ENCODE measurements at places on chromosomes 16 and 17.

GRCh38 chr17:20935740-20936139 is 107.1 kb downstream of the USP22 start:
- DNase-seq, result no peak

- DNase-seq, result no peak
Measured at GRCh38 chr17:63929860-63930766, 2.0 kb downstream of the CD79B start.

DNA sequence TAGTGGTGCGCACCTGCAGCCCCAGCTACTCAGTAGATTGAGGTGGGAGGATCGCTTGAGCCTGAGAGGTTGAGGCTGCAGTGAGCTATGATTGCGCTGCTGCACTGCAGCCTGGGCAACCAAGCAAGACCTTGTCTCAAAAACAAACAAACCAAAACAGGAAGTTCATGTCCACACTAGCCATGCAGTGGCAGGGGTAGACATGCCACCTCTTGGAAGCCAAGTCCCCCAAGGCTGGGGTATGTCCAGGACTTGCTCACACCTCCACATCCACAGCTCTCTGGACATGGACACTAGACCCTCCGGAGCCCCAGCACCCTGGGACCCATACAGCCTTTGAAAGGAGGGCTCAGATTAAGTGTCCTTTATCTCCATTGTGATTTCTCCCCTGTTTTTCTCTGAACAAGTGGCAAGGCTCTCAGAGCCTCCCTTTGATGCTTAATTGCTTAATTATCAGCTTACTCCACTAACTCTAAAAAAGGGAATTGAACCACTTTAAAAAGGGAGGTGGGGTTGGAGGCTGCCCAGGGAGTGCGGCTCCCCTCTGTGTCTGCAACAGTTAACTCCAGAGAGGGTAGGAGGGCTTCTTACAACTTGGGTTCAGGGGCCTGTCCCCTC is 424.6 kb upstream of the C16orf82 start:
- DNase-seq, result no peak

GRCh38 chr17:16407911-16408588 is 7.3 kb upstream of the TRPV2 start:
- peak; percentile 72 for DNase-seq

DNA sequence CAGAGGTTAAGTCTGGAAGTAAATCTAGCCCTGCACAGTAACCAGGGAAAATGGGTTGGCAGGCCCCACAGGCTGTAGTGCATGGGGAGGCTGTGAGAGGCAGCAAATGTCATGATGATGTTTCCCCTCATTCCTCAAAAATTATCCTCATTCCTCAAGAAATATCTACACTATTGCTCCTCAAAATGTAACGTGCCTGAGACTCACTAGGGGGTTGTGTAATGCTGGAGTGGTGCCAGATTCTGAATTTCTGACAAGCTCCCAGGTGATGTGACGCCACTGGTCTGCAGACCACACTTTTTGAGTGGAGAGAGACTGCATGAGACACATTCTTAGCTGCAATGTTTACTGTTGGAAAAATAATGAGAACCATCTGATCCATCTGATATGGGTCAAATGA is 1.2 kb upstream of the MPP3 start:
- no peak for DNase-seq

DNA sequence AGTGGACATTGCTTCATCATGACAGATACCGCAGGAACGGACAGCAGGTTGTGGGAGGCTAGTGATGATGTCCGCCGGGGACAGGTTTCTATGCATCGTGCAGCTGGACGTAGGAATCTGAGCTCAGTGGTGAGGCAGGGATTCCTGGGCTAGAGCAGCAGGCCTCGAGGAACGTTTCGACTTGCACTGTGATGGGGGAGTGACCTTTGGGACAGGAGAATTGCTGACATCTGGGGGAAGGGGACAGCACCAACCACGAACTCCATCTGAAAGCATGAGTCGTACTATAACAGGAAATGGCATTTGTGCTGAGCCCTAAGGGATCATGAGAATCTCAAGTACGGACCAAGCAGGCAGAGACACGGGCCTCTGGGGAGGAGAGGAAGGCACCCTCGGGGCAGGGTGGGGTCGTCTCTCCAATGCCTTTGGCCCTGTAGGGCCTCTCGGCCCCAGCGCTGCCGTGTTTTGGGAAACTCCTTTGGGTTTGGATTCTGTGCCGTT is 65.8 kb upstream of the ENDOV start:
- DNase-seq, result no peak

GRCh38 chr16:29680180-29680598 is 1.2 kb downstream of the QPRT start:
- no peak for DNase-seq

DNA sequence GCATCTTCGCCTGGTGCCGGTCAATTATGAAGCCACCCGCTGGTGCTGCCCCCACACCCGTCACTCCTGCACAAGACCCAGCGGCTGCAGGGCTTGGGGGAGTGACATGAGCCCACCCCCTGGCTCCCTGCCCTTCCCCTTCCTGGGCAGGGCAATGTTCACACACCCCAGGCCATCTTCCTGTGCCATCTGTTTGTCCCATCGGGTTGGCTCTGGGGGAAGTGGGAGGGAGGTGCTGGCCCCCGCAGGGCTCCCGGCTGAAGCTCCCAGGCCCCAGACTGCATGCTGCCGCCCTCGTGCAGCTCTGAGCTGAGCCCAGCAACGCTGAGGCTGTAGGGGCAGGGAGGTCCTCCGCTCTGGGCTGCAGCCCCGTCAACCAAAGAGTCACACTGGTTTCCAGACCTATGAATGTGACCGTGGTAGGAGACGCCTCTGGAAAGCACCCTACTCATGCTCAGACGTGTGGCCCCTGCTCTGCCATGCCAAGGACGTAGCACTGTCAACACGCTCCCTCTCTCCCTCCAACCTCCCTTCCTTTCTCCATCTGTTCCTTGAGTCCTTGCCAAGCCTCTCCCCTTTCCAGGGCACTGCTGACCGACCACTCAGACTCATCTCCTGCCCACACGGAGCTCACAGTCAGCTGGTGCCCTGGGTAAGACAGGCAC is 140.4 kb downstream of the ENGASE start:
- DNase-seq, result no peak

- no peak for DNase-seq
Measured at GRCh38 chr17:43784068-43784467, 3.8 kb downstream of the CFAP97D1 start.

- no peak for DNase-seq
Measured at GRCh38 chr16:4826526-4826925, 20.6 kb downstream of the GLYR1 start.

DNA sequence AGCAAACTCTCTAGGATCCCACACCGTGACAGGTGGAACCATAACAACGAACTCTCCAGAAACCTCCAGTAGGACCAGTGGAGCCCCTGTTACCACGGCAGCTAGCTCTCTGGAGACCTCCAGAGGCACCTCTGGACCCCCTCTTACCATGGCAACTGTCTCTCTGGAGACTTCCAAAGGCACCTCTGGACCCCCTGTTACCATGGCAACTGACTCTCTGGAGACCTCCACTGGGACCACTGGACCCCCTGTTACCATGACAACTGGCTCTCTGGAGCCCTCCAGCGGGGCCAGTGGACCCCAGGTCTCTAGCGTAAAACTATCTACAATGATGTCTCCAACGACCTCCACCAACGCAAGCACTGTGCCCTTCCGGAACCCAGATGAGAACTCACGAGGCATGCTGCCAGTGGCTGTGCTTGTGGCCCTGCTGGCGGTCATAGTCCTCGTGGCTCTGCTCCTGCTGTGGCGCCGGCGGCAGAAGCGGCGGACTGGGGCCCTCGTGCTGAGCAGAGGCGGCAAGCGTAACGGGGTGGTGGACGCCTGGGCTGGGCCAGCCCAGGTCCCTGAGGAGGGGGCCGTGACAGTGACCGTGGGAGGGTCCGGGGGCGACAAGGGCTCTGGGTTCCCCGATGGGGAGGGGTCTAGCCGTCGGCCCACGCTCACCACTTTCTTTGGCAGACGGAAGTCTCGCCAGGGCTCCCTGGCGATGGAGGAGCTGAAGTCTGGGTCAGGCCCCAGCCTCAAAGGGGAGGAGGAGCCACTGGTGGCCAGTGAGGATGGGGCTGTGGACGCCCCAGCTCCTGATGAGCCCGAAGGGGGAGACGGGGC is 1.3 kb downstream of the SPN start:
- DNase-seq, result no peak

GRCh38 chr16:73230651-73231050 is 182.7 kb upstream of the ZFHX3 start:
- DNase-seq, result no peak

- DNase-seq, result no peak
Measured at GRCh38 chr16:13099822-13100221, 198.4 kb downstream of the SHISA9 start.

- no peak for DNase-seq
Measured at GRCh38 chr16:80910434-80910833, 96.3 kb downstream of the CMC2 start.

GRCh38 chr17:76584427-76585032 is 1.1 kb downstream of the ST6GALNAC2 start:
- no peak for DNase-seq

- no peak for DNase-seq
Measured at GRCh38 chr16:6949240-6949639, 383.4 kb upstream of the RBFOX1 start.

- DNase-seq, result no peak
Measured at GRCh38 chr17:41800601-41801373, 11.0 kb downstream of the P3H4 start.

- no peak for DNase-seq
Measured at GRCh38 chr16:53910990-53911389, 207.0 kb downstream of the FTO start.

- no peak for DNase-seq
Measured at GRCh38 chr17:46159686-46160085, 33.5 kb downstream of the KANSL1 start.

- DNase-seq, result no peak
Measured at GRCh38 chr16:82454152-82454551, 172.6 kb upstream of the CDH13 start.

- no peak for DNase-seq
Measured at GRCh38 chr16:10729104-10730048, 14.3 kb upstream of the NUBP1 start.

DNA sequence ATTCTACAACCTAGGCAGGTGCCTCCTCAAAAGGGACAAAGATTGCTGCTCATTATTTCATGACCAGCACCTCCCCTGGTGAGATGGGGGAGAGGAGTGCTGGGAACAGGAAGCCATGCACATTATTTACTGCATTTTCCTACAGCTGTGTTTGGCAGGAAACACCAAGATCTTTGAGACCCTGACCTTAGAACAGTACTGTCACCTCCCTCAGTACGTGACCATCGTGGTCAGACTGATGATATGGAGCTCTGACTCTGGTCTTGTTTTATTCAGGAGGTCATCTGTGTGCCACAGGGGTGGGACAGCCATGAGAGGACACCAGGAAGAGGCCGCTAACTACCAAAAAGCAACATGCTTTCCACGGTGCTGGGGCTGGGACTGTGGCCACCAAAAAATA is 37.4 kb downstream of the USP22 start:
- no peak for DNase-seq

GRCh38 chr16:66614161-66614802 is 9.8 kb downstream of the CMTM3 start:
- no peak for DNase-seq

- no peak for DNase-seq
Measured at GRCh38 chr16:46914556-46915201, 30.5 kb downstream of the GPT2 start.

- DNase-seq, result no peak
Measured at GRCh38 chr16:2967721-2968161, 1.4 kb upstream of the PAQR4 start.

- no peak for DNase-seq
Measured at GRCh38 chr16:56295739-56296527, 104.6 kb downstream of the GNAO1 start.

DNA sequence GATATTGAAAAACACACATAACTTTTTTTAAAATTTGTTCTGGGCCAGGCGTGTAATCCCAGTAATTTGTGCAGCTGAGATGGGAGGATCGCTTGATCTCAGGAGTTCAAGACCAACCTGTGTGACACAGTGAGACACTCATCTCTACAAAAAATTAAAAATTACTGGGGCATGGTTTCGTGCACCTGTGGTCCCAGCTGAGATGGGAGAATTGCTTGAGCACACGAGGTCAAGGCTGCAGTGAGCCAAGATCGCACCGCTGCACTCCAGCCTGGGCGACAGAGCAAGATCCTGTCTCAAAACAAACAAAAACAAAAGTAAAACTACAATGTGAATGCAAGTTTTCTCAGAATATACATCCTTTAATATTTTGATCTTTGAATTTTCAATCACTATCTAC is 15.1 kb downstream of the C16orf54 start:
- DNase-seq, result no peak

- DNase-seq, result no peak
Measured at GRCh38 chr17:44785921-44786320, 27.1 kb downstream of the ADAM11 start.

DNA sequence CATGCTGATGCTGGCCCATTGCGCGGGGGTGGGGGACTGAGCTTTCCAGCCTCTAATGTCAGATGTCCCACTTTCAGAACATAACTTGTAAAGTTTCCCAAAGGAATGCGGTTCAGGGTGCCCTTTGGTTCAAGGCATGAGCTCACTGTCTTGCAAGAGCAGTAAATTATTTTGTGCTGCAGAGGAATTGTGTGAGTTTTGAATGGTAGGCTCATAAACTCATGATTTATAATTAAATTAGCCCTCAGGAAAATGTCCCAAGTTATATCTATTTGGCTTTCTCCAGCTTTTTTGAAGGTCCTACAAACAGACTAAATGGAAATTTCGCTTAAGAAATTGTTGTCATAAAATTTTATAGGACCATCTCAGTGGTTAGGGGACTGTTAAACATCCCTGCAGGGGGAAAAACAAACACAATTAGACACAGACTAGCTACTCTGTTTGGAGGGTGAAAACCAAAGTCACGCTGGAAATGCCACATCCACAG is 321.8 kb downstream of the HS3ST3B1 start:
- no peak for DNase-seq

- peak; percentile 29 for DNase-seq
Measured at GRCh38 chr17:58249270-58250133, 11.1 kb downstream of the LPO start.

- no peak for DNase-seq
Measured at GRCh38 chr17:5665164-5665563, 80.9 kb upstream of the NLRP1 start.

GRCh38 chr17:13582776-13583547 is 18.8 kb downstream of the HS3ST3A1 start:
- no peak for DNase-seq

DNA sequence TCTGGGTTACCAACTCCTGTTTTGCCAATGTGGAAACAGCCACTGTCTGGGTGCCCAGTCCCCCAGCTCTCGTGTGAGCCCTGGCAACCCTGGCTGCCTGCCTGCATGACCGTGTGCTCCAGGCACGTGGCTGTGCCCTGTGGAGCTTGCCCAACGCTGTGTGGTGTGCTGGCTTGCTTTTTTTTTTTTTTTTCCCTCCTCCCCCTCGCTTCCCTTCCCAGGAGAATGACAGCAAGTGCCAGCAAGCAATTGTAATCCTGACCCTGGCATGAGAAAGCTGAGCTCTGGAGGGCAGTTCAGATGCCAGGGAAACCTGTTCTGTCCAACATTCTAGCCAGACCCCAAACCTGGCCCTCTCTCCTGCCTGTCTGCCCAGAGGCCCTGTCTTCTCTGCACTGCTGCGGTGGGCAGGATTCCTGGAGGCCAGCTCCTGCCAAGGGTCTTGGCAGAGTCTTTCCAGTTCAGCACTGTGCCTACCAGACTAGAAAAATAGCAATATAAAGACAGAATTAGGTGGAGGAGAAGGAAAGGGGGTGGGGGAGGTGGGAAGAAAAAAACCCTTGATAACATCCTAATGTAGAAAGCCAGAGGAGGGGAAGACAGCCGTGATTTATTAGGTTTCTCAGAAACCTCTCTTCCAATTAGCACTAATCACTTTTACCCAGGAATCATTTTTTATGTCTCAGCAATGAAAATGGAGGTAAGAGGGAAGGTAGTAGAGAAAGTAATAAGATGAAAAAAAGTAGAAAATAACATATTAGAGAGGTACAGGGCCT is 9.0 kb downstream of the HLF start:
- DNase-seq, result no peak

All from omental fat pad (tissue), 4 donors.